ENCODE measurements at places on chromosomes 7 and 10. TPM values are rescaled to one million over a fixed set of nuclear protein-coding genes. Genes with fewer than 3 reads are reported as not detected.

DNA sequence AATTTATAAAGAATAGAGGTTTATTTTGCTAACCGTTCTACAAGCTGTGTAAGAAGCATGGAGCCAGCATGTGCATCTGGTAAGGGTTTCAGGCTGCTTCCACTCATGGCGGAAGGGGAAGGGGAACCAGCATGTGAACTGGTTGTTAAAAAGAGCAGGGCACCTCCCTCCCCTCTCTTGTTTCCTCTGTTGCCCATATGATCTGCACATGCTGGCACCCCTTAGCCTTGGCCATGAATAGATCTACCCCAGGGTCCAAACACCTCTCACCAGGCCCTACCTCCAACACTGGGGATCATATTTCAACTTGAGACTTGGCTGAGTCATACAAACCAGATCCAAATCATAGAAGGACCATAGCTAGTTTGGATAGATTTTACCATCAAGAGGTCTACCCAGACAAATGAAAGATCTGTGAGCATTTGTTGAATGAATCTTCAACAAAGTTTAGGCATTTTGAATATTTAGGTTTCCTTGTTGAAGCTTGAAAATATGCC, 36.0 kb upstream of the NRP1 start:
- DNase-seq = no peak

DNA sequence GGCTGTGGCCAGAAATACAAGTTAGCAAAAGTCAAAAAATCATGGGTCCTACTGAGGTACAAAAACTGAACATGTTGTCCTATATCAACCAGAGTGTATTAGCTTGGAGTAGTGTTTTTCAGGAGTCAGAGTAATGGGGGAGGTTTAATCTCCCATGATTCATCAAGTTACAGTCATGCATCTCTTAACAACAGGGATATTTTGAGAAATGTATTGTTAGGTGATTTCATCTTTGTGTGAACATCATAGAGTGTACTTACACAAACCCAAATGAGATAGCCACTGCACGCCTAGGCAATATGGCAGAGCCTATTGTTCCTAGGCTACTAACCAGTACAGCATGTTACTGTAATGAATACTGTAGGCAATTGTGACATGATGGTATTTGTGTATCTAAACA, 14.9 kb upstream of the TES start:
- no peak for DNase-seq

- no peak for DNase-seq
Measured at GRCh38 chr7:123190109-123190831, 9.5 kb downstream of the SLC13A1 start.

DNA sequence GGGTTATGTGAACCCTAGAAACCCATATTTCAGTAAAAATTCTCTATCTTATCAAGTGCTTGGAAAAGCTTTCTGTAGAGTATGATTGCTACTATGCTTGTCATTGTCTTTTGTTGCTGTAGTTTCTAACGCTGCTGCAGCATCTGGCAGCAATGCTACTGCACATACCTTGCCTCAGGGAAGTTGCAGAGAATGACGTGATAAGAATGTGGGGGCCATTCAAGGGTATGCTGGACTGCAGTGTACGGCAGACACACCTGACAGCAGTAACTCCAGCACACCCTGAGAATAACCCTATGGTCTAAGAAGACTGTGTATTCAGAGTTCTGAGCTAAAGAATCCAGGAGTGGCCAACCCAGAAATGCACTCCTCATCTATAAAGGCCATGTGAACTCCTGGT, 20.5 kb downstream of the TRIM4 start:
- DNase-seq = no peak

GRCh38 chr7:55155351-55156117, 136.7 kb downstream of the EGFR start:
- DNase-seq = no peak

DNA sequence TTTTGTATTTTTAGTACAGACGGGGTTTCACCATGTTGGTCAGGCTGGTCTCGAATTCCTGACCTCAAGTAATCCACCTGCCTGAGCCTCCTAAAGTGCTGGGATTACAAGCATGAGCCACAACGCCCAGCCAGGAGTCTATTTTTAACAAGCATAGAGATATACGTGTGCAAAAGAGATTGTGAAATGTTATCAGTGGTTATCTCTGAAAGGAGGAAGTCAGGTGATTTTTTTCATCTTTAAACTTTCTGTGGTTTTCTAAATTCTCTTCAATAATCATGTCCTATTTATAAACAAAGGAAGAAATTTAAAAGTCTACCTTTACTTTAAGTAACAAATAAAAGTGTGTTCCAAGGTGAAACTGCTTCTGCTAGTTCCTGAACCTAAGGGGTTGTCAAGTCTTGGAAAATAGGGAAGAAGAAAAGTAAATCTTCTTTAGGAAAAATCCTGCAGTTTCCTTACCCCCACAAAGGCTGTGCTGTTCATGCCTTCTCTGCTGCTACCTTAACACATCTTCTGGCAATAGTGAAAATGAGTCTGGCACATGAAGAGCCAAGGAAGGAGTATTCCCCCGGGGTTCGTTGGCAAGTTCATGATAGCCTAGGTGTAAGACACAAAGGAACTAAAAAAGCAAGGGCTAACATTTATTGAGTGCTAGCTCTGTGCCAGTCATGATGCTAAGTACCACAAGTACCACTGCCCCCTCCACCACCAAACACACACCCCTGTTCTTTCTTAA, 51.1 kb downstream of the CYP26A1 start:
- no peak for DNase-seq

DNA sequence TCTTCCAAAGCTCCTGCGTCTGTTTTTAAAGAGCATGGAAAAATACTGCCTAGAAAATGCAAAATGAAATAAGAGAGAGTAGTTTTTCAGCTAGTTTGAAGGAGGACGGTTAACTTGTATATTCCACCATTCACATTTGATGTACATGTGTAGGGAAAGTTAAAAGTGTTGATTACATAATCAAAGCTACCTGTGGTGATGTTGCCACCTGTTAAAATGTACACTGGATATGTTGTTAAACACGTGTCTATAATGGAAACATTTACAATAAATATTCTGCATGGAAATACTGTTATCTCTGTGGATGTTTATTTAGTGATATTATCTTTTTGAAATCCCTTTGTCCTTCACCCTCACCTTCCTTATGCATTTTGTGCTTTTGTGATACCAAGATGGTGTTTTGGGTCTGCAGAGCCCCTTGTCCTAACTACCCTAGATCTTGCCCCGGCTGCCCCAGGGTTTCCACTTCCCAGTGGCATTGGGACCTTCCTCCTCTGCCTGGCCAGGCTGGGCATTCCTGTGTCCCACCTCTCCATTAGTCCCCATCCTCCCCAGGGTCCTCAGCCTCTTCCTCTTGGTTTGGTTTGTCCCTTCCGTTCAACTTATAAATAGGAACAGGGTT, 5.2 kb downstream of the IGFBP1 start:
- DNase-seq = no peak

GRCh38 chr10:132910186-132910880, 32.0 kb downstream of the CFAP46 start:
- no peak for DNase-seq

GRCh38 chr7:92847305-92847704, 10.9 kb upstream of the CDK6 start:
- no peak for DNase-seq

DNA sequence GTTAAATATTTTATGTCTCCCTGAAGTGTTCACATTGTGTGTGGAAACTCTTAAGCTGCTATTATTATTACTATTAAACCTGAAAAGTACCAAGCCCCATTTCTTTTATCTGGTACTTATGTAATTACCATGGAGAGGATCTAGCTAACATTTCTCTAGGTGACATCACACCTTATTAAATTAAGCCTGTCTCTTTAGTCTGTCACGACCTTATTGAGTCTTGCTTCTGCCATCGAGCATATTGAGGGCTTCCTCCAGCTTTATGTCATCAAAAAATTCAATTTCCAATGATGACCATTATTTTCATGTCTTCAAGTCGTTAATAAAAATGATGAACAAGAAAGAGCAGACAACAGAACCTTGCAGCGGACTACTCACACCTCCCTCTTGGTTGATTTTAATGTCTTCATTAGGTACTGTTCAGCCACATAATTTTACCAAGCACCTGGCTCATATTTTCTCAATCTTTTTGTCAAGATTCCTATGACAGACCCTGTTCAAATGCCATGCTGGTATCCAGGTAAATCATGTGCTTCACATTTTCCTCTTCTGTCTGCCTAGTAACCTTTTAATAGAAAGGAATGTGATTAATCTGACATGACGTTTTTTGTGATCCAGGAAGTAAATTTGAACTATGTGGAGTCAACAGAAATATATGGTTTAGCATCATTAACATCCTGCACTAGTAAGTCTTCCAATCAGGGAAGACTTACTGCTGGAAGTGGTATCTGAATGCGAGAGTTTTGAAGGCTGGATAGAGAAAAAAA, 556.7 kb downstream of the SORCS3 start:
- no peak for DNase-seq

- no peak for DNase-seq
Measured at GRCh38 chr7:19470031-19470430, 238.8 kb downstream of the POLR1F start.

- no peak for DNase-seq
Measured at GRCh38 chr10:3882855-3883254, 97.8 kb upstream of the KLF6 start.

- no peak for DNase-seq
Measured at GRCh38 chr10:31581741-31582323, 262.8 kb downstream of the ZEB1 start.

DNA sequence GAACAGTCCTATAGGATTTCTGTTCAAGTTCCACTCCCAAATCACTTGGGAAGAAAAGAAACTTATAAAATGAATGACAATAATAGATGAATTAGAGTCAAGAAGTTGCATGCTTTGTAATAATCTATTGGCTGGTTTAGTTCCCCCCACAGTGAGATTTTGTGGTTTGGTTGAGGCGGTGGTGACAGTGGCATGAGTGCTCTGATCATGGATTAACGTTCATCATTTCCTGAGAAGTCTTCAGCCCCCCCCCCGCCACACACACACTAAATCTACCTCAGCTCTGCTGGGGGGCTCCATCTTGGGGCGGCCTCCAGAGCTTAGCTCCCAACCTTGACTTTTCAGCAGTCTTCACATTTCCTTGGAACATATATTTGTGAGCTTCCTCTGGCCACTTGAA, 121.7 kb downstream of the ABCA13 start:
- no peak for DNase-seq

GRCh38 chr10:126384269-126384873, 3.9 kb downstream of the ADAM12 start:
- DNase-seq = no peak

GRCh38 chr7:114303301-114303700, 111.3 kb upstream of the FOXP2 start:
- no peak for DNase-seq

GRCh38 chr7:47145982-47146381, 435.9 kb downstream of the TNS3 start:
- DNase-seq = no peak

GRCh38 chr7:22255834-22256233, 101.1 kb downstream of the RAPGEF5 start:
- DNase-seq = no peak

- DNase-seq = no peak
Measured at GRCh38 chr7:142496545-142496991, 238.7 kb upstream of the PRSS58 start.

DNA sequence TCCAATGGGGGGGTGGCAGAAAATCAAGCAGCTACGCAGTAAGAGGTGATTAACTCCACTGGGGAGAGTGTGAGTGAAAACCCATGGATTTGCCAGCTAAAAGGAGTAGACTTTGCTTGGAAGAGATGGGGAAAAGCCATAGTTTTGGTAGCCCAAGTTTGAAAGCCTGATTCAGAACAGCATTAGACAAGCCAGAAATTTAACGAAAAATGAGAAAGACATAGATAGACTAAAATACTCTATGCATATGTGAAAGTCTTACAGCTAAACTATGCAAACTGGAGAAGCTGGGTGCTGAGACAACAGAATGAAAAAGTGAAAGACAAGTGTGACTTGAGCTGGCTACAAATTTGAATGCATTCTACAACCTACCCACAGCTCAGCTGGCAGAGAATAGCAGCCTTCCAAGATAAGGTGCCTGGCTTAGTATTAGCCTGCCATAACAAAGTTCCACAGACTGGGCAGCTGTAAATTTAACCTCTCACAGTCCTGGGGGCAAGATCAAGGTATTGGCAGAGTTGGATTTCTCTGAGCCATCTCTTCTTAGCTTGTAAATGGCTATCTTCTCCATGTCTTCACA, 156.6 kb downstream of the CDC14C start:
- no peak for DNase-seq

GRCh38 chr10:131227163-131227740, 84.3 kb downstream of the TCERG1L start:
- DNase-seq = no peak

GRCh38 chr10:123194056-123194455, 39.9 kb downstream of the BUB3 start:
- no peak for DNase-seq

DNA sequence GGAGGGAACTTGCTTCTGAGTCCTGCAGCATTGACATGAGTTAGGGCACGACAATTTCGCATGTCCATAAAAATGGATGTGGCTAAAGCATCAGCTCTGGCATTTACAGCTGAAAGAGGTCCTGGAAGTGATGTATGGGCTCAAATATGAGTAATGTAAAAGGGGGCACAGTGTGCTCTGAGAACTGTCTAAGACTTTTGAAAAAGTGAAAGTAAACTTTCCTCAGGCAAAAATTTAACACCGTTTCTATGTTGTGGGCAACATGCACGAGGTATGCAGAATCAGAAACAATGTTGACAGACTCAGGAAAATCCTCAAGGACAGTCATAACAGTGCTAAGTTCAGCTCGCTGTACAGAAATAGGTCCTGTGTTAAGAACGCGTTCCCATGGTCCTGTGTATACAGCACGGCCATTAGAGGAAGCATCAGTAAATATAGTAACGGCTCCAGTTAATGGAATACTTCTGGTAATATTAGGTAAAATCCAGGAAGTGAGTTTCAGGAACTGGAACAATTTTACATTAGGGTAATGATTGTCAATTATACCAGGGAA, 37.9 kb upstream of the AKR1C2 start:
- no peak for DNase-seq

- DNase-seq = no peak
Measured at GRCh38 chr7:7370076-7370475, 165.6 kb downstream of the COL28A1 start.

- DNase-seq = no peak
Measured at GRCh38 chr10:33113466-33113865, 155.4 kb upstream of the ITGB1 start.

The AUTS2 gene
- total RNA-seq = 95.3 TPM

The TCERG1L gene
- 1.6 TPM for total RNA-seq

The STAMBPL1 gene
- 7.8 TPM for total RNA-seq

The CREB5 gene
- 8.0 TPM for total RNA-seq

The RARRES2 gene
- 6.2 TPM for total RNA-seq

The NAT16 gene
- 1.2 TPM for total RNA-seq

The PITX3 gene
- not detected for total RNA-seq

The SYT15 gene
- total RNA-seq = 0.47 TPM

The SLC39A12 gene
- 2.2 TPM for total RNA-seq

The HOGA1 gene
- 0.62 TPM for total RNA-seq
